ENCODE measurements at places on chromosomes 5 and 9.

DNA sequence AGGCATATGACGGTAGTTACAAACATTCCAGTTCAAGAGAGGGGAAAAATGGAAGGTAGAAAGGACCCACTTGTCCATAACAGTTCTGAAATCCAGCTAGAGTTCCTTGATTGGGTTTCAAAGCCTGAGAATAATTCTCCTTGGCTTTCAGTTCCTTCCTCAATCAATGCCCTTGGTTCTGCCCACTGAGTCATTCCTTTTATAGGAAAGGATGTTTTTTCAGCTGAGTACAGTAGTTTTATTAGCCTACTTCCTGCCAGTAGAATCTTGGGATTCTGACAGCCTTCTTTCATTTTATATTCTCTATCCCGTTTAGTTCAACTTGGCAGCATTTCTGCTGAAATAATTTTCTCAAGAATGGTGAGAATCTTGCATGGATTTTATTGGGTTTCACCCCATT lies 386.9 kb upstream of the SMC2 start:
- DNase-seq: no peak

DNA sequence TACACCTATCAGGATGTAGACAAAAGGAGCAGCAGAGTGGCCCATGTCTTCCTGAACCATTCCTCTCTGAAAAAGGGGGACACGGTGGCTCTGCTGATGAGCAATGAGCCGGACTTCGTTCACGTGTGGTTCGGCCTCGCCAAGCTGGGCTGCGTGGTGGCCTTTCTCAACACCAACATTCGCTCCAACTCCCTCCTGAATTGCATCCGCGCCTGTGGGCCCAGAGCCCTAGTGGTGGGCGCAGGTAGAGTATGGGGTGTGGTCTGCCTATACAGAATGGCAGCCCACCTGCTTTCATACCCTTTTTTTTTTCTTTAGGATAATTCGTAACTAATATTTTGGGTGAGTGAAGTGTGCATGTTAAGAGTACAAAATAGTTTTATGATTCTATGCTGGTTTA lies 1.1 kb downstream of the SLC27A6 start:
- no peak for DNase-seq

- DNase-seq: no peak
Measured at GRCh38 chr5:180844858-180845257, 16.2 kb downstream of the ZFP62 start.

GRCh38 chr5:158543539-158544387 lies 556.0 kb downstream of the EBF1 start:
- DNase-seq: no peak

GRCh38 chr5:2891781-2892180 lies 140.3 kb upstream of the IRX2 start:
- DNase-seq: no peak

DNA sequence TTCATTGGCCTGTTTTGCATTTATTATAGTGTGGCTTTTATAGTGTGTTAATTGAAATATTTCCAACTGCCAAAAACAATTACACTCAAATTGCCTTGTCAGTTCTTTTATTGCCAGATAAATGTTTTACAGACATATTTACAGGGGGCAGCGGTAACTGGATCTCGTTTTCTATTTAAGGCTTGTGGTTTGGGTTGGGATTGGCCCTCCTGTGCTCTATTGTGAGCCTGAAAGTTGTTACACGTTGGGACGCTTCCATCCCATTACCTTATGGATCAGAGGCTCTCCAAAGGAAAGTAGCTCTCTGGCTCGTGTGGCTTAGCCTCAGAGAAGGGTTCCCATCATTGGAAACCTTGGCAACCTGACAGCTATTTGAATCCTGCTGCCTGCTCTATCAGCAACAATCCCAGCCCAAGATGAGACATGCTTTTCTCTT lies 20.8 kb downstream of the DNAI1 start:
- no peak for DNase-seq
